Nasal cavity respiratory epithelium epithelial cell of viscerocranial mucosa (primary cell): ENCODE measurements at places on chromosomes 7 and 10. TPM values are rescaled to one million over a fixed set of nuclear protein-coding genes. Genes with fewer than 3 reads are reported as not detected.

CNTNAP2 gene
- total RNA-seq = 2.1 and 21.0 TPM in 2 replicates

SEMA3A gene
- total RNA-seq = 25.4 and 35.9 TPM in 2 replicates

SNX13 gene
- 43.1 and 55.7 TPM in 2 replicates for total RNA-seq

SH2D4B gene
- total RNA-seq = under 0.01 and 0.07 TPM in 2 replicates

TRIM50 gene
- total RNA-seq = under 0.01 TPM in 1 of 2 replicates, not detected in the other

CYP3A4 gene
- total RNA-seq = 0.07 TPM in 1 of 2 replicates, not detected in the other

CRCP gene
- 47.0 and 47.8 TPM in 2 replicates for total RNA-seq

SYT15 gene
- total RNA-seq = under 0.01 and 0.14 TPM in 2 replicates

CRTAC1 gene
- total RNA-seq = 0.14 TPM in 1 of 2 replicates, not detected in the other

RSPH10B gene
- total RNA-seq = 0.43 TPM in 1 of 2 replicates, not detected in the other

NODAL gene
- 0.07 TPM in 1 of 2 replicates, not detected in the other for total RNA-seq

TMEM273 gene
- total RNA-seq = 0.34 TPM in 1 of 2 replicates, not detected in the other

EN2 gene
- total RNA-seq = under 0.01 and 0.07 TPM in 2 replicates

TUBGCP2 gene
- total RNA-seq = 35.2 and 55.2 TPM in 2 replicates

FAM13C gene
- 1.00 TPM in 1 of 2 replicates, not detected in the other for total RNA-seq

MET gene
- 265 and 276 TPM in 2 replicates for total RNA-seq

FFAR4 gene
- total RNA-seq = not detected in 2 replicates

C7orf57 gene
- total RNA-seq = 0.21 and 3.4 TPM in 2 replicates

LOXL4 gene
- 2.0 TPM in 1 of 2 replicates, not detected in the other for total RNA-seq

VIPR2 gene
- total RNA-seq = not detected in 2 replicates

SUN3 gene
- 1.4 TPM in 1 of 2 replicates, not detected in the other for total RNA-seq

PLEKHS1 gene
- 0.28 TPM in 1 of 2 replicates, not detected in the other for total RNA-seq

STEAP1 gene
- 9.9 and 20.1 TPM in 2 replicates for total RNA-seq

WDR86 gene
- 7.3 TPM in 1 of 2 replicates, not detected in the other for total RNA-seq

GIMAP8 gene
- not detected in 2 replicates for total RNA-seq

ADAM12 gene
- 0.28 TPM in 1 of 2 replicates, not detected in the other for total RNA-seq

NRCAM gene
- 7.2 and 49.5 TPM in 2 replicates for total RNA-seq

DAGLB gene
- 26.3 and 27.3 TPM in 2 replicates for total RNA-seq

ANXA8L1 gene
- 35.2 and 362 TPM in 2 replicates for total RNA-seq

LRRC18 gene
- not detected in 2 replicates for total RNA-seq

FEZF1 gene
- under 0.01 TPM in 1 of 2 replicates, not detected in the other for total RNA-seq
